ENCODE measurements at places on chromosomes 6 and 20.
A peak's percentile ranks its signal among the peaks of the same experiment; 100 is the strongest.

- DNase-seq: no peak
These were observed 23.9 kb upstream of the ASXL1 start for GRCh38 chr20:32333988-32334885.

GRCh38 chr20:3545401-3545925, 74.6 kb downstream of the ATRN start:
- DNase-seq: no peak

GRCh38 chr6:149213829-149214228, 103.7 kb upstream of the TAB2 start:
- no peak for DNase-seq

GRCh38 chr6:70379473-70380013, 33.8 kb upstream of the FAM135A start:
- DNase-seq: no peak

DNA sequence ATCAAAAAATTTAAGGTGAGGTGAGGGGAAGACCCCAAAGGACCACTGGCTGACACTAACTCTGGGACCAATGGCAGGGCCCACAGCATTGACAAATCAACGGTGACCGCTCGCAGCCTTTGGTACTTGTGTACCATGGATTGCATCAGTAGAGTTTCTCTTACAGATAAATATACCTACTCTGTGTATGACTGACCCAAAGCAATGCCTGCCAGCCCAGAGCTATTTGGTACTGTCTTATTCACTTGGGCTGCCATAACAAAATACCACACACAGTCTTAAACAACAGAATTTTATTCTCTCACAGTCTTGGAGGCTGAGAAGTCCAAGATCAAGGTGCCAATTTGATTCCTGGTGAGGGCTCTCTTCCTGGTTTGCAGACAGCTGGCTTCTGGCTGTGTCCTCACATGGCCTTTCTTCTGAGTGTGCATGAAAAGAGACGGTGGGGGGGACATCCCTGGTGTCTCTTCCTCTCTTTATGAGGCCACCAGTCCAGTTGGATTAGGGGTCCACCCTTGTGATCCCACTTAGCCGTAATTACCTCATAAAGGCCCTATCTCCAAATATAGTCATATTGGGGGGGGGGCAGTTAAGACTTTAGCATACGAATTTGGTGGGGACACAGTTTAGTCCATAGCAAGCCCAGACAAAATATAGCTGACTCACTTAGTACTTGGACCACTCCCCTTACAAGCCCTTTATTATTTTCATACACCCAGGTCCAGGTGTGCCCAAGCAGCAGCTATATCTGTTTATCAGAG, 336.3 kb downstream of the CD83 start:
- no peak for DNase-seq

- no peak for DNase-seq
These were observed 901 bp downstream of the KCNK15 start for GRCh38 chr20:44746367-44747165.

- peak; percentile 72 for DNase-seq
These were observed 31.8 kb downstream of the ZNF831 start for GRCh38 chr20:59195316-59195993.

DNA sequence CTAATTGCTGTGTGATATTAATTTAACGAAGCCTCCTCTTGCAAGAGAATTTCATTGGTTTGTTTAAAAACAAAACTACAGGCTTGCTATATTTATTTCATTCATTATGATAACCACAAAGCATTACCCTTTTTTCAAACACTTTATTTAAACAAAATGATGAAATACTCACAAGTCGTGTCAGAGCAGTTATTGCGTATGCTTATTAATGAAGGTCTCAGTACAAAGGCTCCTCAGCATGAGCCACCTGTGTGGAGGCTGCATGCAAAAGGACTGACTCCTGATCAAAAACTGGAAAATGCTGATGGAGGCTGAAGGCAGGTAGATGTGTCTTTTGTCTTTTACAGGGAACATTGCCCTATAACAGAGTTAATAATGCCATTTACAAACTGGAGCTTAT, 130.5 kb downstream of the CRYBG1 start:
- no peak for DNase-seq

DNA sequence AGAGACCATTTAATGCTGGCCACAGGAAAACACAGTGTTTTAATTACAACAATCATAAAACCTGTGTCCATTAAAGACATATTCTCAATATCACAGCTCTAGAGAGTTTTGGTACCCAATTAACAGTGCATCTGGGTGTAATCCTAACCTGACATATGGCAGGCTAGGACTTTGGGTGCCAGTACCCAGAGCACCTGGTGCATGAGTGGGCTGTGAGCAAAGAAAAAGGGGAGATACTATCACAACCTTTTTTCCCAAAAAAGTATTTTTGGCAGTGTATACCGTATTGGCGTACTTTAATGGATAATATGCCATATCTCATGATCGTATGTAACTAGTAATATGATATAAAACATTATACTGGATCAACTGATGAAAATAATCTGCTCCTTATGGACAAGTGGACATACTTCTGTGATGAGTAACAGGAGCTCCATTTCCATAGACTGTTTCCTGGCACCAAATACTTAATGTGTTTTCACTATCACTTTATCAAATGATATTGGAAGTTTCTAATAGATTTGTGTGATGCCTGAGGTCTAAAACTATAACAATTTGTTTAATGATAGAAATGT, 91.7 kb downstream of the COL19A1 start:
- DNase-seq: no peak

DNA sequence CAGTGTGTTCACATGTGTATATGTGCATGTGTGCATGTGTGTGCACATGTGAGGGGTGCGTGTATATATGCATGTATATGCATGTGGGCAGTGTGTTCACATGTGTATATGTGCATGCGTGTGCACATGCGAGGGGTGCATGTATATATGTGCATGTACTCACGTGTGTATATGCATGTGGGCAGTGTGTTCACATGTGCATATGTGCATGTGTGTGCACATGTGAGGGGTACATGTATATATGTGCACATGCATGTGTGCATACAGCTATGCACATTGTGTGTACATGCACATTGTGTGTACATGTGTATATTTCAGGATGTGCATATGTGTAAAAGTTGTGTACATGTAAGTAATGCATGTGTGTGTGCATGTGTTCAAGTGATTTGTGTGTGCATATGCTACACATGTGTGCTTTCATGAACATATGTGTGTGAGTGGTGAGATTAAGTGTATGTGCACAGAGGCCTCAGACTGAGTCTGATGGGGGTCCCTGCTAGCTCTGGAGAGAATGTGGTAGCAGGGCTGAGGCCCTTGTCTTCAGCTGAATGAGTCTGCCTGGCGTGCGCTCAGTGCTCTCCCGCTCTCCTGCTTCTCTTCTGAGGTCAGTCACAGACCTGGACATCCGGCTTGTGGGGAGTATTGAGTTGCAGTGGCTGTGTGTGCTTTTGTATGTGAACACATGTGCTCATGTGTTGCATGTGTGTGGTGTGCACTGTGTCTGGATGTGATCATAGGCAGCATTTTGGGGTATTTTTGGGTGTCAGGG, 19.9 kb upstream of the MYT1 start:
- no peak for DNase-seq

GRCh38 chr6:83594941-83595340, 82.6 kb downstream of the PRSS35 start:
- DNase-seq: no peak

- no peak for DNase-seq
These were observed 7.7 kb upstream of the SCP2D1 start for GRCh38 chr20:18805881-18806280.

DNA sequence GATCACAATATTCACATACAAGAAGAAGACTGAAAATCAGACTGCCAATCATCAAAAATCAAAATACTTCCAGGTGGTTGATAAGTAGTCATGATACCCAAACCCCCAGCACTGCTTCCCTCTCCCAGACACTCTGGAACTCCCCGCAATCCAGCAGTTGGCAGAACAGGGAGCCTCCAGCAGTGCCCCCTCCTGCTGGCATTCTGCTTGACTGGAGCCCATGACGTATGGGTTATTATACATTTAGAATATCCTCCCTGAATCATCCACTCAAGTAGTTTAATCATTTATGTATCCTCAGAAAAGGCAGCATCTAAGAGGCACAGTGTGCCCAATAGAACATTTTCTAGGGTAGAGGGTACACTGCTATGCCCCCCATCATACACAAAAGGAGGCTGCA, 9.3 kb upstream of the OGFRL1 start:
- no peak for DNase-seq

DNA sequence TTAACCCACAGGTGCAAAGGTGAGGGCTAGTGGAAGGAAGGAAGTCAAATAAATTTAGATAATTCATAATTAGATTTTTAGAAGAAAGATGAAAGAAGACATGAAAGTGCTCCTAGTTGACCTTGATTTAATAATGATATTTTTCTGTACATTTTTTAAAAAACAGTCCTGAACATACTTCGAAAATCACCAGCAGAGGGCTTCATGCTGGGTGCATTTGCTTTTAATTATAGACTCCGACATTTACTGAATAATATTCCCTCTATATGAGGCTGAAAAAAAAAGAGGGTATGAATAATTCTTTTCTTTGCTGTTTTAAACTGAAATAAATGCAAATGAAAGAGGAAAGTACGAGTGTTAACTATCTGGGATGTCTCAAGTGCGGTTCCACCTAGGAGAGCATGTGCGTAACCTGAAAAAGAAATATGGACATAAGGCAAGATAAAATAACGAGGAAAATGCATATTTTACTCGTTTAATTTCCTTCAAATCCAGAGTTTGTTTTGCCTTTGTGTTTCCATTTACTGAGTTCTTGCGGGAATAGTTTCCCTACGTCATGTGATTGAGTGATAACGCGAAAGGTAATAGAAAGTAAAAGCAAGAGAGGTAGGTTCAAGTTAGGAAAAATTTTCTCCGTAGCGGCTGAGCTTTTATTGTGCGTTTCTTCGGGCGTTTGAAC, 3.1 kb upstream of the TFAP2B start:
- DNase-seq: no peak

- DNase-seq: no peak
These were observed 161.8 kb downstream of the NFATC2 start for GRCh38 chr20:51380401-51381385.

DNA sequence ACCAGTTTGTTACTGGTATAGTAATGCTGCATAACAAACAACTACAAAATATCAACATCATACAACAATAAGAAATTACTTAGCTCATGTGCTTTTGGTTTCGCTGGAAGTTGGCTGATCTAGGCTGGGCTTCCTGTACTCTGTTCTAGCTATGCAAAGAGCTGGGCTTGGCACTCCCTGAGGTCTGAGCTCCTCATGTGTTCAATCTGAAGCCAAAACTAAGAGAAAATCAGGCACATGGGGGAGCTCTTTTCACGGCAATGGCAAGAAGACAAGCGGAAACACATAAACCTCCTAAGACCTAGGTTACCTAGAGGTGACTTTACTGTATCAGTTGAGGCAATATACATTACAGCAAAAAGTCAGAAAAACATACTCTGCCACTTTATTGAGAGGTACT, 574.2 kb downstream of the KHDRBS2 start:
- DNase-seq: no peak

DNA sequence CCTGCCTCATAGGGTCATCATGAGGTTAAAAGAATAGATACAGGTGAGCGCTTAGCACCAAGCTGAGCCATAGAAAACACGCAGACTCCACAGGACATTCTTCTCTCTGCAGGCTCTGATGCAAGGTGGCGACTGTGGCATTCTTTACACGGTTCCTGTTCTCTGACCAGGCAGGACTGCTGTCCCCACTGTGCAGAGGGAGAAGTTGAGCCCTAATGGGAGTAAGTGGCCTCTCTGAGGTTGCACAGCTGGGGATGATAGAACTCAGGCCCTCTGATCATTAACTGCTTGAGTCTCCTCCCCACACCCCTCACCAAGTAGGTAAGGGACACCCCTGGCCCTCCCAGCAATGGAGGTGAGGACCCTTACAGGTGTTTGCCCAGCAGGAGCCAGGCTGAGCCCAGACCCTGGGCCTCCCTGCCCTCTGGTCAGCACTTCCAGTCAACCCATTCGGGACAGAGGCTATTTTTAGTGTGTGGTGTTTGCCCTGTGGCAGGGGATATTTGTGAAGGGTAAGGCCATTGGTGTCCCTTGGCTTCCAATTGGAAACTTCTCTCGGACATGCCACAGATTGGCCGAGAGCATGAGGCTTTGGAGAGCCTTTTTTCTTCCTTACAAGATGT, 116.8 kb downstream of the VEGFA start:
- DNase-seq: no peak

DNA sequence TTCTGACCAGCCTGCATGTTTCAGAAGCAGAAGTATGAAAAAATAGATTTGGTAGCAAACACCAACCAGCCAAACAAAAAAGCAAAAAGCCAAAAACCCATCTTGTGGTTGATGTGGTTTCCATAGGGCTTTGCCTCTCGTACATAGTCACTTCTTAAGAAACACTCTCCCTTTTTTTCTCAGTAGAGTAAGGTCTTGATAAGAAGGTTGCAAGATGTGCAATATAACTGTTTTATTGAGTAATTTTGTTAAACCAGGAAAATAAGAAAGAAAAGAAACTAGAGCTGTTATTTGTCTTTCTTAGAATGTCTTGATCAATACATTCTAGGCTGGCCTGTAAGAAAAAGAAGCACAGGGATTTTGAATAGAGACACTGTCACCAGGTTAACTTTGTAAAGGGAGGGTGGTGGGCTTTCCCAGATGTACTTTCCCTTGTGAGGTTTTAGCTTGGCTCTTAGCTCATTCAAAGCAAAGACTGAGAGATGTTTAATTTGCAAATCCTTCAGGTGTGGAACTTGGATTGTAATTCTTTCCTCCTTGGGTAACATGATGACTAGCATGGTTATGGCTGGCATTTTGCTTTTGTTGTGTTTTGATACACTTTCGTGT, 49.7 kb downstream of the AKAP12 start:
- DNase-seq: no peak

- DNase-seq: no peak
These were observed 221.8 kb downstream of the KIF16B start for GRCh38 chr20:16351415-16351814.

- DNase-seq: peak; percentile 27
These were observed 134.8 kb upstream of the SLC24A3 start for GRCh38 chr20:19077370-19078220.

GRCh38 chr6:87277123-87277522, 45.3 kb upstream of the SMIM8 start:
- DNase-seq: no peak

DNA sequence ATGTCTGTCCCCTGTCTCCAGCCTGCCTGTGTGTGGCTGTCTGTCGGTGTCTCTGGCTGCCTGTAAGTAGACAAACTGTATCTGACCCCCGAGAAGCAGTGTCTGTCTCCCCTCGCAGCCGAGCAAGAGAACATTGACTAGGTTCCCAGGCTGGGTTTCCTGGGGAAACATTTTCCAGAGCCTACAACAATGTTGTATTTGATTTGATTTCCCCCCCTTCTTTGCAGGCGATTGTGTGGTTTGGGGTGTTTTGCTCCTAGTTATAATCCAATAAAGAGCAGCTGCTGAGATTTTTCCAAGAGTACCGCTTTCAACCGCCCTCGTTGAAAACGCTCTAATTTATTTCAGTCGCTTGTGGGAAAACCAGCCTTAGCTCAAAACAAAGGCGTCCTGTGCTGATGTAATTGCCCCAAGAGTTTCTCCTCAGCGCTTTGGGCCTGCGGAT, 92.6 kb downstream of the CDC5L start:
- DNase-seq: no peak

All from vagina (tissue), 2 donors.